Muscle of leg (tissue), 16 donors: ENCODE measurements at places on chromosomes 6 and 20. TPM values are rescaled to one million over a fixed set of nuclear protein-coding genes. Genes with fewer than 3 reads are reported as not detected.

Gene SLA2
- 0.33 TPM for polyA plus RNA-seq

Gene CFB
- 1.4 TPM for polyA plus RNA-seq

DNA sequence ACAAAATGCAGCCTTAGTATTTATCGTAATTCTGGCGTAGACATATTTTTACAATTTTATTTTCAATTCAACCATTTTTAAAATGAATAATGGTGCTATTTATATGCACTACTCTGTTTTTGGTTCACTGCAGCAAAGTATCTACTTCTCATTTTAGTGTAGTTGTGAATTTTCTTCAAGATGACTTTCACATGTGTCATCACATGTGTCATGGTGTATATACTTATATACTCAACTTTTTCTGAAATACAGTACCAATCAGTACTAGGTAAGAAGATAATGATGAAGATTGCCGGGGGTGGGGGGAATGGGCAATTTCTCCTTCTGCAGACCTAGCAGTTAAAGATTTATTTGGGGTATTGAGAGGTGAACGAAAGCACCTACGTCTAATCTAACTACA, 634.5 kb downstream of the PHF3 start:
- no peak for DNase-seq

Gene SYCP2
- 2.3 TPM for polyA plus RNA-seq

- DNase-seq = no peak
Measured at GRCh38 chr6:122833021-122833491, 44.0 kb downstream of the SMPDL3A start.

GRCh38 chr20:36318166-36318565, 12.0 kb downstream of the DLGAP4 start:
- DNase-seq = no peak

DNA sequence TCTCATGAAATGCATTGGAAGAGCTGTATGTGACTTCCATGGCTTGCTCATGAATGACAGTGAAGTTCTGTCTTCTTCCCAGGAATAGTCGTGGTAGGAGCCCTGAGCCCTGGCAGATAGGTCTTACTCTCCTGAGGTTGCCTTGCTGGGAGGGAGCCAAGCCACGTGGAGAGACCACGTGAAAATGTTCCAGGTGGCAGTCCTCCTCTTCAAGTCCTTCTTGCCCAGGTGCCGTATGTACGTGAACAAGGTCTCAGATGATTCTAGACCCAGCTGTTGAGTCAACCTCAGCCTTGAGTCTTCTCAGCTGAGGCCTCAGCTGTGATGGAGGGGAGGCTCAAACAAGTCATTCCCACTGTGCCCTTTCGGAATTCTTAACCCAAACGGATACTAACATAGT, 192.4 kb upstream of the PRDM1 start:
- no peak for DNase-seq

- peak; percentile 56 for DNase-seq
Measured at GRCh38 chr6:116392132-116393013, 21.6 kb downstream of the DSE start.

Gene HLA-DQB2
- polyA plus RNA-seq = not detected

Gene ANGPT4
- 0.03 TPM for polyA plus RNA-seq

- peak; percentile 7 for DNase-seq
Measured at GRCh38 chr6:2063547-2063946, 181.9 kb downstream of the GMDS start.

Gene TPD52L1
- 32.1 TPM for polyA plus RNA-seq

Gene TSHZ2
- 14.4 TPM for polyA plus RNA-seq

DNA sequence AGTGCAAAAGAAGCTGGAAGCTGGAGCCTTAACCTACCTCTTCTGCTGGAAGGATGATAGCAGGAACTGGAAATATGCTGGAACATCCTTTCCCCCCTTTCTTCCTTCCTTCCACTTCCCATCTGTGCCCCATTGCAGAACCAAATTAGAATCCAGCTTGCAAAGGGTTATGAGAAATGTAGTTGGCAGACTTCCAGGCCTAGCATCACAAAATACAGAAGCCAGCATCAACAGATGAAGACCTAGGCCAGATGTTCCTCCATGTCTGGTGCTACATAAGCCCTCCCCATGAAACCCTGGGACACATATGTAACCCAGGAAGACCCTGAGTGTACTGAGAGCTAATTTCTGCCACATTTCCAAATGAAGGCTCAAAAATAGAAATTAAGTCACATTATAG, 40.0 kb upstream of the TFAP2B start:
- DNase-seq = no peak

- no peak for DNase-seq
Measured at GRCh38 chr6:109853426-109853825, 124.7 kb upstream of the GPR6 start.

DNA sequence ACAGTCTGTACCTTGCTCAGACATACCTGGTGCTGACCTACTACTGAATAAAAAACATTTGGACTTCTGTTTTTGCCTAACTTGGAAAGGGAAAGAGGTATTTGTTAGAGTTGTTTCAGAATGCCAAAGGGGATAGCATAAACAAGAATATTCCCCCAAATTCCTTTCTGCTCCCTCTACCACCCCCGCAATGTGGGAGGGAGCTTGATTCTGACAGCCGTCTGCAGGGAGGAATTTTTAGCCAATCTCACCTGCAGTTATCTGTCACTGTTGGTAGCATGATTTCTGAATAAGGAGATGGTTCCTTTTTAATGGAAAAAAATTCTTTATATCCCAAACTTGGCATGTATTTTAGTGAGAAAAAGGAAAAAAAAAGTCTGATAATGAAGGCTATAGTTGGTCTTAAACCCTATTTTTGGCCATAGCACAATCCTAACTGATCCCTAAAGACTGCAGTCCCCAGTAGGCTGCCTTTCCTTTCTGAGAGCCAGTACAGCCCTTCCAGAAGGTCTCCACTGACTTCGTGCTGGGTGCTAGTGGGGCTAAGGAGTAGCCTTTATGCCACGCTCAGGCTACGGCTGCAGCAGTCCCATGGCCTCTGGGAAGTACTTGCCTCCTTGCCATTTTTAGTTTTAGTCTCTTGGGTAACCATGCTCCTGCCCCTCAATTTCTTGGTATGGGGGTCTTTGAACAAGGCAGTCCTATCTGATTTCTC, 13.6 kb upstream of the PDE7B start:
- DNase-seq = no peak

DNA sequence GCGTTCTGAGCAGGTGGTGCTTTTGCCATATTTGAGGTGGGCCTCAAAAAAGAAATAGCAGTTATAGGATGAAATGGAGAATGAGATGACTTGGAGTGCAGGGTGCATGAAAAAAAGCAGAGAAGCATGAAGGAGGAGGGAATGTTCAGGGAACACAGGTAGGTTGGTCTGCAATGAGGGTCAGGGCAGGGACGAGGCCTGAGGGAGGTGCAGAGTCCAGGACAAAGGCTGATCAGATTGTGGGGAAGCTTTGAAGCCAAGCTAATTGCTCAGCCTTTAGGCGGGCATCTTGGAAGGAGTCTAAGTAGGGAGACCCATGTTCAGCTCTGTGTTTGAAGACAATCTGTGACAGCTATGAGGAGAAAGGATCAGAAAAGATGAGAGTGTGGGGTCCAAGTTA, 12.0 kb downstream of the TRAM2 start:
- DNase-seq = no peak

DNA sequence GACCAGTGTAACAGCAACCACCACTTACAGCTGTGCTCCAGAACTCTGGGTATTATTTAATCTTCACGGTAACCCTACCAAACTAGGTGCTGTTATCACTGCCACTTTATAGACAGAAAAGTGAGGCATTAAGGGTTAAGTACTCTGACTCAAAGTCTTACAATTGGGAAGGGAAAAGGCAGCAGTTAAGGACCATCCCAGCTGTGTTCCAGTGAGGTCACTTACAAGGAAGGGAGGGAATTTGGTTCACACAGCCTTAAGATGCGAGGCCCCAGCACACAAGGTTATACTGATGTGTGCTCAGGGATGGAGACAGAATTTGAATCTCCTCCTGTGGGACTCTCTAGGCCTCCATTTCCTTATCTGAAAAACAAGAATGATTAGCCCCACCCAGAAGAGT, 46.7 kb downstream of the TRERF1 start:
- peak; percentile 87 for DNase-seq

DNA sequence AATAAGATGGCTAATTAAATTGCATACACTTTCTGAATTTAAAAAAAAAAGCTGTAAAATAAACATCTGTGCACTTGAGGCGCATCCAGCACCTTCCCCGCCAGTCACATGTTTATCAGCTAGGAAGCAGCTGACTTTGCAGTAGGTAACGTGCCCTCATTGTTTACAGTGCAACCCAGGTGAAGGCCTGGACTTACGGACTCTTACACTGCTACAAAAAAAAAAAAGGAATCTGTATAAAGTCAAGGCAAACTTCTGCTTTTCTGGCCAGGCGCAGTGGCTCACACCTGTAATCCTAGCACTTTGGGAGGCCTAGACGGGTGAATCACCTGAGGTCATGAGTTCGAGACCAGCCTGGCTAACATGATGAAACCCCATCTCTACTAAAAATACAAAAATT, 327.8 kb downstream of the CDH4 start:
- no peak for DNase-seq

Gene NRSN2
- polyA plus RNA-seq = 33.6 TPM

GRCh38 chr6:169045486-169045885, 208.2 kb downstream of the THBS2 start:
- peak; percentile 76 for DNase-seq

DNA sequence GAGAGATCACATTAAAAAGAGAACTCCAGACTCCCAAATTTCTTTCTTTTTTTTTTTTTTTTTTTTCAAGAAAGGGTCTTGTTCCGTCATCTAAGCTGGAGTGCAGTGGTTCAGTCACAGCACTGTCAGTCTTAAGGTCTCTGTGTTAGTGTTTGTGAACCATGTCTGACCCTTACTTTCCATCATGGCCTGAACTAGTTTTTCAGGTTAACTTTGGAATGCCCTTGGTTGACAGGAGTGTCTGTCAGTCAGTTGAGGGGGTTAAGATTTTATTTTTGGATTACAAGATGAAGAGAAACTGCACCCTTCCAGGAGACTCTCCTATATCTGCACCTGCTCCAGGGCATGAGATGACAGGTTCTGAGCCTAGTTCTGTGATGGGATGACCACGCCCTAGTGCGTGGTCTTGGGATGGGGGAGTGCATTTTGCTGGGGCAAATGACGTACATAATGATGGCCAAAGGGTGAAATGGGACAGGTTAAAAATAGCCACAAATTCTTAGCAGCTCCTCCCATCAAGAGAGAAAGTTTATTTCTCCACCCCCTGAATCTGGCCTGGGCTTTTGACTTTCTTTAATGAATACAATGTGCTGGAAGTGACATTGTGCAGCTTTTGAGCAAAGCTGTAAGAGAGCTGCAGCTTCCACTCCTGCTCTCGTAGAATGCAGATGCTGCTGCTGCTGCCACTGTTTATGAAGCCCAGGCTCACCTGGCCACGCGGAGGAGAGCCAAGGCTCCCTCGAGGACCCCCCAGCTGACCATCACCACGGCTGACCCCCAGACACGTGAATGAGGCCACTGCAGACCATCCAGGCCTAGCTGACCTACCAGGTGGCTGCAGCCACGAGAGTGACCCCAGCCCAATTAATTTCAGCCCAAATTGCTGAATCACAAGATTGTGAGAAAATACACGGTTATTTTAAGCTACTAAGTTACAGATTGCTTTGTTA, 29.7 kb upstream of the FAM50B start:
- no peak for DNase-seq

GRCh38 chr6:159682295-159682694, 10.7 kb downstream of the SOD2 start:
- DNase-seq = no peak

Gene RIPK1
- polyA plus RNA-seq = 11.2 TPM

GRCh38 chr6:116375262-116375661, 4.5 kb downstream of the DSE start:
- no peak for DNase-seq

- peak; percentile 70 for DNase-seq
Measured at GRCh38 chr6:127221201-127221600, 45.5 kb upstream of the RNF146 start.

- peak; percentile 47 for DNase-seq
Measured at GRCh38 chr6:43897571-43898302, 127.7 kb downstream of the VEGFA start.

- no peak for DNase-seq
Measured at GRCh38 chr6:2916158-2916925, 13.2 kb upstream of the SERPINB9 start.

GRCh38 chr20:49540687-49541435, 27.1 kb downstream of the PTGIS start:
- DNase-seq = no peak

GRCh38 chr6:166633732-166634535, 6.9 kb upstream of the RPS6KA2 start:
- peak; percentile 76 for DNase-seq

- peak; percentile 4 for DNase-seq
Measured at GRCh38 chr20:14235355-14235754, 102.1 kb downstream of the FLRT3 start.

Gene CCM2L
- 5.2 TPM for polyA plus RNA-seq

DNA sequence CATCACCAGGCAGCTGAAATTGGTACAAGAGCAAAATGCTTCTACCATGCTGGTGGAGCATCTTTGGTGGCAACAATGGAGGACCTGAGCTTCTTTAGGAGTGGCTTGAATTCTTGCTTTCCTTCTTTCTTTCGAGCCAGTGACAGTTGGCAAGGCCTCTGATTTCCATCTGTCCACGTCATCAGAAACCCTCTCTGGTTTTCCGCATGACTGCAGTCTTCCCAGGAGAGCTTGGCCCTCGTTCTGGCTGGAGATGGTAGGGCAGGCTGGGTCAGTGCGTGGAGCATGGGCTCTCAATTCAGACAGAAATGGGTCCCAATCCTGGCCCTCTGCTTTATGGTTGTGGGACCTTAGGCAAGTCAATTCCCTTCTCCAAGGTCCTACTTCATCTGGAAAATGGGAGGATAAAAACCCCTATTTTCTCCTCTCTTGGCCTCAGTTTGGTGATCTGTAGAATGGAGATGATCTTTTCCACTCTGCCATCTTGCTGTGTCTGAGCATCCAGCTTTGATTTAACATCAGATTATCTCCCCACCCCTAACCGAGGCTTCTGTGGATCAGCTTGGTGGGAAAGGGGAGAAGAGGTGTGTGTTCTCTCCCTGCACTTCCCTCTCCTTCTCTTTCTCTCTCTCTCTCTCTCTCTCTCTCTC, 3.6 kb upstream of the BPIFB1 start:
- DNase-seq = no peak

DNA sequence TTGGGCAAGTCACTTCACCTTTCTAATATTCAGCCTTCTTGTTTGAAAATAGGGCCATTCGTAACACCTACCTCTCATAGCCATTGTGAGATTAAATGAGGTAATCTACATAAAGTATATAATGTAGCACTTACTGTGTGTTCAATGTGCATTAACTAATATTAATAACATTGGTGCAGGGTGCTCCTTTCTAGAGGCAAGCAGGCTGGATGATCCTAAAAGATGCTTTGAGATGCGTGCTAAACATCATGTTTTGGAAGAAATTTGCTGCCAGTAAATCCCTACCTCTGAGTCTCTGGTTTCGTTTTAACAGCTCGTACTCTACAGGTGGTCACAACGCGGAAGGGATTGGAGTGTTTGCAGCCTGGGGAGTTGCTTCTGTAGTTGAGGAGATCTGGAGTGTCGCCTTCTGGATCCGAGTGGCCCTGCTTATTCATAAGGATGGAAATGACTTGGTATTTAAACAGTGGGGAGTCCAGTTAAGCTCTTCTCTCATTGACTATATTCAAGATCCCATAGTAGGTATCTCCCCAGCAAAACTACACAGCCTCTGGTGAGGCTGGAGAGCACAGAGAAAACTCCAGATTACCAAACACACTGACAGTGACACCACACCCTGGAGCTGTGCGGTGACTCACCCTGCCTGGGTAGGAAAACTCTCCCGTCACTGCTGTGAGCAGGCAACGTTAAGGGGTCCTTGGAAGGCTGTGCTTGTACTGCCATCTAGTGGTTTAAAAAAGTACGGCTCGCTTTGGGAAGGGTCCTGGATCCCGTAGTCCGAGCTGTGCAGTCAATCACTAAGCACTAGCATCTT, 107.9 kb downstream of the MAP3K7 start:
- DNase-seq = peak; percentile 95

- DNase-seq = no peak
Measured at GRCh38 chr20:23387118-23387443, 25.1 kb downstream of the GZF1 start.
